ENCODE measurements at places on chromosomes 3 and 15.

DNA sequence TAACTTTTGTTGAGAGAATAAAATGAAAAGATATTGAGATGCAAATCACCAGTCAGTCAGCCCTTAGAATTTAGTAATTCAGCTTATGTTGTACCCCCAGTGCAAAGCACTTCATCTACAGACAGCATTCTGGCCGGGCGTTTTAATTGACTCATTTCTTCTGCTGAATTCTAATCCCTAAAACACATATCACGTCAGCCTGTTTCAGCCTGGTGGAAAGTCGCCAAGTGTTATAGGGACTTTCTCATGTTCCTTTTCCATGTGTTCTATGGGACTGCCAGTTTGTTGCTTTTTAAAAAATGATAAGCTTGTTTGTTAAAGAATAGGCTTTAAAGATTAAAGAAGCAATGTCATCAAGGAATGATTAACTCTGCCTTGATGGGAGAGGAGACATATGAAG lies 169.7 kb upstream of the BFSP2 start:
- DNase-seq: no peak

- DNase-seq: no peak
Observed at GRCh38 chr3:149386299-149386606, 8.8 kb upstream of the TM4SF1 start.

DNA sequence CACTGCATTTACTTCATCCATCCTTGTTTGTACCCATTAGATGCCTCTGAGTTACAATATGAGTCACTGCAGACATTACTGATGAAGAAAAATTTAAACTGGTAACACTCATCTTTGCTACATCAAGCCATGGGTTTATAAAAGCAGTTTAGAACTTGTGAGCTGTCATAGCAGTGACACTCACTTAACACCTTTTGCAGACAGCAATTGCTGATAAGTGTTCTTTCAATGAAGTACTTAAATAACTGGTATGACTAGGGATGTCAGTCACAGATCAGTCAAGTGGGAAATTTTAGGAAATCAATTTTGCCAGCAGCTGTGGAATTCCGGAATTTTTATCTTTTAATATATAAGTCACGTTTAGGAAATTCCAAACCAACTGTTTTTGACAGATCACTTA lies 643.0 kb downstream of the TBL1XR1 start:
- no peak for DNase-seq

DNA sequence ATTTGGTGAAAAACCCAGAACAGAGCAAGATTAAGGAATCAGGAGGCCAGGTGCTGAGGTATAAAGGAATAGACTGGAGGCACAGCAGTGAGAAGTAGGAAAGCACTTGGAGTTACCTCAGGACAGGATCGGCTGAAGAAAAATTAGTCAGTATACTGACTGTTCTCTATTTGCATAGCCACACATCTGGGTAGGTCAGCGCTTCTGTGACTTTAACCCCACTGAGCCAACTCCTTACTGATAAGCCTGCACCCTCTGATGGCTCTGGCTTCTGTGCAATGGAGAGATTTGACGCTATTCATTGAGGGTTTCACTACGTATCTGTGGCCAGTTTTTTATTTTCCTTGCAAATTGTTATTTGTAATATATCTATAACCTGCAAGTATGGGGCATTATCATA lies 22.3 kb downstream of the MECOM start:
- DNase-seq: no peak

DNA sequence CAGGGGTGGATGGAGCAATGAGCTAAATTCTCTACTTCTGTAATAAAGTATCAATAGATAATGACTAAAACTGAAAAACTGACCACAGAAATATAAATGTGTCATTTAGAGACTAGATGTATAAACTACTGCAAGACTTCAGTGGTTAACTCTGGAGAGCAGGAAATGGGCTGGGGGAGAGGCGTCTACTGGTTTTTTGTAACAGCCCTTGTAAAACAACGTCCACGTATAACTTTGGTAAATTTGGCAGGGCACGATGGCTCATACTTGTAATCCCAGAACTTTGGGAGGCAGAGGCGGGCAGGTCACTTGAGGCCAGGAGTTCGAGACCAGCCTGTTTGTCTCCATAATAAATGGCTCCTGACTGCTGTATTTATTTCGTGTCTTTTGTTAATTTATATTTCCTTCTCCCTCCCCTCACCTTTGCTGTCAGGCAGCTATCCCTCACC lies 12.5 kb downstream of the RAB27A start:
- DNase-seq: no peak

DNA sequence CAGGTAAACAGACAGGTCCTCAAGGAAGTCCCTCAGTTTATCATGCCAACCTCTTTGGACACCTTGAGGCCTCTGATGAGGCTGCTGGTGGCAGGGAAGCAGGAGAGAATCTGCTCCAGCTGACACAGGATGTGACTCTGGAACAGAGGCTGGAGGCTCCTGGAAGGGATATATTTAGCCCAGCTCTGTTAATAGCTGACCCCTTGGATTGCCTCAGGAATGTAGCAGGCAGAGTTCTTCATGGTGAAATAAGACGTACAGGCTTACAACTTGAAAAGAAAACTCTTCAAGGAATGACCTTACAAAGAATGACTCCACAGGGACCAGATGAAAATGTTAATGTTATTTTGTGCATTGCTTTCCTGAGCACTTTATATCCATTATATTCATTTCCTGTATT lies 90.5 kb downstream of the AQP9 start:
- no peak for DNase-seq

- DNase-seq: no peak
Observed at GRCh38 chr3:86942206-86942605, 48.7 kb downstream of the VGLL3 start.

- no peak for DNase-seq
Observed at GRCh38 chr15:70362350-70362749, 264.6 kb upstream of the TLE3 start.

- no peak for DNase-seq
Observed at GRCh38 chr3:120369037-120369467, 19.9 kb upstream of the LRRC58 start.

GRCh38 chr3:12158387-12159226 lies at the start of gene TIMP4:
TIMP4 (minus strand) TSS chr3:12158912; CDS start chr3:12158840, 72 bp downstream.
- no peak for DNase-seq

- peak; percentile 59 for DNase-seq
Observed at GRCh38 chr3:4750306-4750968, 228.8 kb upstream of the BHLHE40 start.
